Kidney epithelial cell (primary cell): ENCODE measurements at places on chromosomes 4 and X. TPM values are rescaled to one million over a fixed set of nuclear protein-coding genes. Genes with fewer than 3 reads are reported as not detected.

DNA sequence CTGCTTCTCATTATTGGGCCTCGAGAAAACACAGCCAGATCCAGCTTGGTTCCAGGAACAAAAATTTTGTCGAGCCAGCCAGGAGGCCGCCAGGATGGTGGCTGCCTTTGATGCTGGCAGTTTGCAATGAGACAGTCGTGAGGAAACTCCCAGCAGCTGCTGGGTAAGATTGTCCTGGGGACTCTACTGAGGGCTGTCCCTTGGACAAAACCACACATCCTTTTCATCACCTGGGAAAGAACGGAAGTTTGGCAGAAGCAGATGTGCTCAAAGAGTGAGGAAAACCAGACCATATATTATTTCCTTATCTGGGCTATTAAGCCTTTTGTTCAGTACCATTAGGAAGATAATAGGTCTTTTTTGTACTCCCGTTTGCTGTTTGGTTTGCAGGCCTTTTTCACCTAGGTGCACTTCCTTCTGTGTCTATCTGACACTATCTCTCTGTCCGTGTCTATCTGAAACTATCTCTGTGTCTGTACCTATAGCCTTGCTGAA, 13.4 kb upstream of the PAPSS1 start:
- DNase-seq = no peak

DNA sequence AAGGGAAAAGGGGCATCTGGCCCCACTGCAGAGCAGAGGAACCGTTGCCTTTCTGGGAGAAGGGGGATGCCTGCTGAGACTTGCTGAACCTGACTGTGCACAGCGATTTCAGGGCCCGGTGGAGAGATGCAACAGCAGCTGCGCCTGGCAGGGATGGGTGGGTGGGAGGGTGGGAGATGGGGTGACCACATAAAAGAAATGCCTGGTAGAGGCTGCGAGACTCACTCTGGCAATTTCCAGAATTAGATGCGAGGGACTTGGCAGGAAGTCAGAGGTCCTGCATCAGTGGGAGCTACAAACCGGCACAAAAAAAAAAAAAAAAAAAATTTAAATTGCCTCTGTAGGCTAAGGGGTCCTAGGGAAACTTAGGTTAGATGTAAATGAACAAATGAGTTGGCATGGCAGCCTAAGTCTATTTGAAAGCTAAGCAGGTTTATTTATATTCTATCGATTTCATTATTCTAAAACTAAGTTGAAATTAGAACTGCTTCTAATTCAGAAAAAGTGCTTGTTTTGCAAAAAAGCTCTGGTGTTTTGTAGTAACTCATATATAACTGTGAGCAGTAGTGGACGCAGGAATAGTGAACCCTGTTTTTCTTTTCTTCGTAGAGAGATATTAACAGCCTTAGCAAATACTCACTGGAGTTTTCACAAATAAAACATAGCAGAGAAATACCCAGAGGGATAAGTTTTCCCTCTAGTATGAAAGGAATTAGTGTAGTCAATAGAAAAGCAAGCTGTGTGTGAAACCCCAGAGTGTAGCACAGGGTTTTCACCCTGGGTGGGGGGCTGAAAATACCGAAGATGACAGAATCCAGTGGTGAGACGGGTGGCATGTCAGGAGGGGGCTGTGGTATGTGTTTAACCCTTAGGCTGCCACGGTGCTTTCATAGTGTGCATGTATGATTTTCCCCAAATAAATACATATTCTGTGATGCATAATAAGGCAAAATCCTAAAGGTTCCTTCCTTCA, 130.1 kb downstream of the EGF start:
- no peak for DNase-seq

GRCh38 chr4:11623726-11624037, 195.0 kb upstream of the HS3ST1 start:
- DNase-seq = no peak

DNA sequence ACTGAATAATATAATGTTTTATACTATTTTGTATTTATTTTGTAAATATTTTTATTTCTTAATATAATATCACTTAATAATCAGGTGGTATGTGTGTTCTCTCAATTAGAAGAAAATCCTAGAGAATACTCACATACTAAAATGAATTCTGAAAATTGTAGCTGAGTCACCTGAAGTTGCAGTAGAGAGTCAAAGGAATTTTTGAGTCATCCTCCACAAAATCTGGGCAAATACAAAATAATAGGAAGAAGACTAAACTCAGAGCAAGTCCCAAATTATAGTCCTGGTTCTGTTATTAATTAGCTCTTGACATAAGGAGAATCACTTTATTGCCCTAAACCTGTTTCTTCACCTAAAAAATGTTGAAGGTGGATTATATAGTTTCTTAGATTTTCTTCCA, 57.8 kb downstream of the SPATA4 start:
- DNase-seq = no peak

DNA sequence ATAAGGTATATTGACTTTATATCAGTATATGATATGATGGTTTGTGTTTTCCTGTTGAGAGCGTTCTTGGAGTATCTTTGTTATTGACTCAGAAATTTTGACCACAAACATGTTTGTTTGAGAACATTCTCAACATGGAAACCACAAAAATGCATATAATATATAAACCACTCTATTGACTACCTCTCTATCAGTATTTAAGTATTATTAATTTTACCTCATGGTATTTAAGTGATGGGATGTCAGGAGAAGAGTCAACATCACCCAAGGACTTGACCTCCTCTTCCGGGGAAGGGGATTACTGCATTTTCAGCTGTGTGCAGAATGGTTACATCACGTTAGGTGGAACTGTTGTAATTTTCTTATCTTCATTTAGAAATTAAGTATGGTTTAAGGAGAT, 54.3 kb upstream of the PUDP start:
- DNase-seq = no peak

DNA sequence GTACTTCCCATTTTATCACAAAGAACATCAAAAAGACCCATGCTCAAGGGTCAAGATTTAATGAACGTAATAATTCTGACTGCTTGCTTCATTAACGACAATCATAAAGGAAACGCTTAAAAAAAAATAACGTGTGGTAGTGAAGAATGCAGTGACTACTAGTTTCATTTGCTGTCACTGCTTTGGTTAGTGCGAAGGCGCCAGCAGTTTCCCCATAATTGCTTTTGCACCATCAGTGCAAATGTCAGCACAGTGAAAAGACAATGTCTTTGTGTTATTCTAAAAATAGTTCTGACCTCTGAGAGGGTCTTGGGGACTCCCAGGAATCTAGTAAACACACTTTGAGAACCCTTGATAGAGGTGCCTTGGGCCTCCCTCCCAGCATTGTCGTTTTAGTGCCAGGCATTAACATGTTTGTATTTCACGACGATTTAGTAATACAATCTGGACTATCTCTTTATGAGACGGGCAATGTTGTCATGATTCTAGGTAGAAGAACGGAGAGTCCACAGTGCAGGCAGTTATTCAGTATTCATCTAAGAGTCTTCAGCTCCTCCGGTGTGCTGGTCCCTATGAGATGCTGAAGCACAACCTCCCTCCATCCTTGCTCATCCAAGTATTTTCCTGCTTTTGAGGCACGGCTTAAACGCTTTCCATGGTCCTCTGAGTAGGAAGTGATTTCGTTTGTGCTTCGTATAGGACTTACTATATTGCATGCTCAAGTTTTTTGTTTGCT, 71.0 kb downstream of the AFF1 start:
- no peak for DNase-seq

MAD2L1 gene
- 8.1 and 11.6 TPM in 2 replicates for total RNA-seq

CRLF2 gene
- total RNA-seq = not detected in 2 replicates

GAGE12H gene
- total RNA-seq = not detected in 2 replicates

CASK gene
- total RNA-seq = 45.5 and 69.1 TPM in 2 replicates

SLC10A3 gene
- 20.3 and 37.9 TPM in 2 replicates for total RNA-seq

RAB33A gene
- 3.2 and 3.6 TPM in 2 replicates for total RNA-seq
